ENCODE measurements at places on chromosomes 2 and 18.

DNA sequence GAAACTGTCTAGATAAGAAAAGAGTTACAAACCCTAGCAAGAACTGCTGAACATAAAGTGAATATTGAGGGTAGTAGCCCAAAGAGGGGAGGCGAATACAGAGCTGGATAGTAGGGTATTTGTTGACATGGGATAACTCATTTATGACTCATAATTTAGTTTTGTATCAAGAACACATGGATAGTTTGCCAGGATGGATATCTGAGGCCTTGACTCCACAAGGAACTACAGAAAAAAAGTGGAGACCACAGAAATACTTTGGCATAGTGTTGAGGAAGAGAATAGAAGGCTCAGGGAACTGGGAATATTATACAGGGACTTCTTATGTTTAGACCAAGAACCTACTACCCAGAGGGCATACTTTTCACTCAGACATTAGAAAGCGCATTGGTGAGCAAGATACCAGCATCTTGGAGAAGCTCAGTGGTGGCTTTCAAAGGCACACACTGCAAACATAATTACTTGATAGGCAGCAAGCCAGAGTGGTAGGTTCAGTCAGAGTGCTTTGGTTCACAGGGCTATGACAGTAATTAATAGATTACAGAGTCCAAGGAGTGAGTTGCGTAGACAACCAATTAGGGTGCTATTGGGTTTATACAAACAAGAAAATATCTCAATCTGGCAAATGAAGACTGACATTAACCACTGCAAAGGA lies 51.9 kb upstream of the ZBTB7C start:
- DNase-seq, result no peak

- peak; percentile 79 for DNase-seq
Measured at GRCh38 chr18:61546590-61546989, 213.4 kb downstream of the CDH20 start.

- DNase-seq, result peak; percentile 60
Measured at GRCh38 chr18:68429841-68430240, 285.1 kb downstream of the TMX3 start.

GRCh38 chr2:86416146-86416545 lies 25.0 kb upstream of the KDM3A start:
- no peak for DNase-seq

- DNase-seq, result no peak
Measured at GRCh38 chr18:34399892-34400291, 175.2 kb upstream of the NOL4 start.

DNA sequence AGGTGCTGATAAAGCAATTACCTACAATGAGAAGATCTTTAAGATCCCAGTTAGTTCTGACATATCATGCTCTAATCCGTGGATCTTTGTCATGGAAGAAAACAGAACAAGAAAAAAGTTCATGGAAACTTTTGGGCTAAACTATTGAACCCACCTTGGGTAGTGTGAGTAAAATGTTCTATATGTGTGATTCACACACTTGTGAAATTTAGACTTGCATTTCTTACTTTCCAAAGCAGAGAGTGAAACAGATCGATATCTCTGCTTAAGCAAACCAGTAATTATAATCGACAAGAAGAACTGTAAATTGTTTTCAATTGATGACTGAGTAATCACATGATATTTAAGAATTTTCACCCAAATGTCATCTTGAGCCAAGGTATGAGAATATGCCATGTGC lies 214.2 kb downstream of the HRH4 start:
- peak; percentile 7 for DNase-seq

DNA sequence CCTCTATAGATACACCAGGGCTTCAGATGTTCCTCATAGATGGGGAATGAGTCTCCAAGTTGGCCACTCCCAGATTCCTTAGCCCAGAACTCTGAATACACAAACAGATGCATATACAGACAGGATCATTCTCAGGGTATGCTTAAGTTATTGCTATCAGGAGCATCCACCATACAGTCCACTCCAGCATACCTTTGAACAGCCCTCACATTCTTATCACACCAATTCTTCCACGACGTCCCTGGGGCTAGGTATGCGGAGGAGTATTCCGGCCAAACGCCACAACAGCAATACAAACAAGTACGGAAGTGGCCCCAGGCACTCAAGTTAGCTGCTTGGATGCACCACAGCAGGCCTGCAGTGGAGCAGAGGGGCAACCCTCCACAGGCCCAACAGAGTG lies 312.5 kb upstream of the CHAC2 start:
- no peak for DNase-seq

DNA sequence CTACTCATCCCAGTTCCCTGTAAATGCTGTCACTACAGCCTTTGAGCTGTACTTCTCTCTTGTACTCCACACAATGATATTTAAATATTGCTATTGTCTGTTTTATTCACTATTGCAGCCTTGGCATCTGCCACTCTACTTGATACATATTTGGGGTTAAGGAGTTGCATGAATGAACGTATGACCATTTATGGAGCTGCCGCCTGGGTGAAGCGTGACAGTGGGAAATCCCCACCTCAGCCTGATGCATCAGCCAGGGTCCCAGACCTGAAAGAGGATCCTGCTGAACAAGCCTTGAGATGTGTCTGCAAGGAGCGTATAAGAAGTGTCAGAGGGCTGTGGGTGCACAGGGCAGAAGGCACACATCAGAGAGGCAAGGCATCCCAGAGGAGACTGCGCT lies 39.1 kb downstream of the MRPL35 start:
- no peak for DNase-seq

GRCh38 chr2:38153476-38154135 lies 77.7 kb upstream of the CYP1B1 start:
- DNase-seq, result peak; percentile 11

- no peak for DNase-seq
Measured at GRCh38 chr2:105834931-105835330, 90.2 kb downstream of the NCK2 start.

GRCh38 chr2:29376541-29376940 lies 261.3 kb downstream of the CLIP4 start:
- no peak for DNase-seq

DNA sequence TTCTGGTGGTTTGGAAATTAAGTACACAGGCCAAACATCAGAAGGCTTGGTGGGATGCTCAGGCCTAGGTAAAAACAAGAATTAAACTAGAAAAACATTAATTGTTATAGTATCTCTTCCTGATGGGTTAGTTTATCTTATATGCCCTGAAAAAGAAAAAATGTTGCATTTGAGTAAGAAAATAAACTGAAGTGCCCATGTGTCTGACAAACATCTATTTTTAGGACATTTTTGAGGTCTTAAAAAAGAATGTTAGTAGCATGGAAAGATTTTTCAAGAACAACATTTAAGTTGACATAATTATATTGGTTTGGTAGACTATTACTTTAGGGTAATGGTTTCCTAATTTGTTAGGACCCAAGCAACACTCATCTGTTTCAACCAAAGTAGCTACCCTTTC lies 140.1 kb upstream of the RND3 start:
- DNase-seq, result no peak

- no peak for DNase-seq
Measured at GRCh38 chr2:96832754-96833507, 10.9 kb downstream of the ANKRD23 start.

DNA sequence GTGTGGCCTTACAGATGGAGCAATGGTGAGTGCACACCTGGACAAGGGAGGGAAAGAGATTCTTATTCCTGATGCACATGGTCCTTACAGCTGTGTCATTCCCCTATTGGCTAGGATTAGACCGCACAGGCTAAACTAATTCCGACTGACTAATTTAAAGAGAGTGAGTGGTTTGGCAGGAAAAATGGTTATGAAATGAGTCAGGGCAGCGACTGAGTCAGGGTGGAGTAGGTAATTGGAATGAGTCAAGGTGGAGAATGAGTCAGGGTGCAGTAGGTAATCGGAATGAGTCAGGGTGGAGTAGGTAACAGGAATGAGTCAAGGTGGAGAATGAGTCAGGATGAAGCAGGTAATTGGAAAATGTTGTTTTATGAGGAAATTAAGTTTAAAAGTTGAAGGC lies 1353.7 kb upstream of the LRRTM1 start:
- peak; percentile 7 for DNase-seq

DNA sequence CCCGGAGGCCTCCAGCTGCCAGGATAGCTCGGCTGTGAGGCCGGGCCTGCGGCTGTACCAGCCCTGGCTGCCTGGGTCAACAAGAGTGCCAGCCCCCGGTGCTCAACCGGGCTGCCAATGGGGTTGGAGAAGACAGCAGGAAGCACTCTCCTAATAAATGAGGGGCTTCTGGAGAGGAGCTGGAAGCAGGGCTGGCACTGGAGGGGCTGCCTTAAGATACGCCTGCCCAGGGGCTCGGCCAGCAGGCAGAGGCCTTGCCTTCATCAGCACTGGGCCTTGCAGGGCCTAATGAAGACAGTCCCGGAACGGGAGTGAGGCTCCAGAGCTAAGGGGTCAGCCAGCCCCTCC lies 73.6 kb downstream of the TEX51 start:
- DNase-seq, result no peak

GRCh38 chr2:26178746-26179436 lies 6.0 kb downstream of the GAREM2 start:
- peak; percentile 46 for DNase-seq

GRCh38 chr2:239662413-239663120 lies 261.7 kb upstream of the HDAC4 start:
- DNase-seq, result no peak

- no peak for DNase-seq
Measured at GRCh38 chr2:221068123-221068522, 504.0 kb downstream of the EPHA4 start.

DNA sequence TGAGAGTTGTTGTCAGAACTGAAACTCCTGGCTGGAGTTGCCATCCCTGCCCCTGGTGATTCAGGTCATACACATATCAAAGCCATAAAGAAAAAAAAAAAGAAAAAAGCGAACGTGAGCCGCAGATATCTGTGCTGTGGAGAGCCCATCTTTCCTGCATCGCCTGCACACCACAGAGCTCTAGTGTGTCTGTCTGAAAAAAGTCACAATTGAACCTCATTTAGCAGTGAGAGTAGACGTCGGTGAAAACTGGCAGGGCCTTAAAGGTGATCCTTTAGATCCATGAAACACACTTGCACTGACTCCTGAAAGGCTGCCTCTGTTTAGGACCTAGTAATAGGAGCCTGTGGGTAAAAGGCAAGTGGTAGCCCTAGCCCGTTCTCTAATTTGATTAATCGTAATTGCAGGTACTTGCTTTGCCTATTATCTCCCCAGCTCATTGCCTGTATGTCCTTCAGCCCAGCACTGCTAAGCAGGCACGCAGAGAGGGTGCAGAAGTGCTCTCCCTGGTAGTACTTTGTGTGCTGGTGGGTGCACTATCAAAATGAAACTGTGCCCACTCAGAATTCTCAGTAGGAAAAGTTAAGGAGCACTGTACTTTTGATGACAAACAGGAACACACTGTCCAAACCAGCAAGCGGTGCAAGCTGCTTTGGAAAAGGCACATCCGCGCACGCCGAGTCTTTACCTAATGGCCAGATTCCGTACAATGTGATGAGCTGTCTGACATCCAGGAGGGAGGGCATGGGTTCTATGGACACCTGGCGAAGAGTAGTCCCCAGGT lies 103.5 kb upstream of the ASB18 start:
- no peak for DNase-seq

DNA sequence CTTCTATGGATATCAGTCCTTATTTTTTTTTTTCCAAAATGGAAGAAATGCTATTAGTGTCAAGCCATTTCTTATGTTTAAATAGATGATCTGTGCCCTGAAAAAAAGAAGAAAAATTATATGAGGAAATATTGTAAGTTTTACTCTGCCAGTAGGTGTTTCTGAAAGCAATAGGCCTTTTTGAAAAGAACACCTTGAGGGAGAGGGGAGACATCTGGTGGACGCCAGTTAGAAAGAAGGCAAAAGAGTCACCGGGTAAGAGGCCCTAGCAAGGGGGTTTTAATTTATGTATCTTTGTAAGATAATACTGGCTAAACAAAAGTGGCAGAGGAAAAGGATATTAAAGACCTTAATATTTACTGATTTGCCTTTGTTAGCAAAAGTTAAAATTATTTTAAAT lies 56.1 kb downstream of the DYNAP start:
- peak; percentile 7 for DNase-seq

- no peak for DNase-seq
Measured at GRCh38 chr2:140804700-140805260, 1326.0 kb downstream of the LRP1B start.
